Activated CD4-positive, alpha-beta T cell treated with anti-CD3 and anti-CD28 coated beads, Interleukin-2, amount 50 U/mL, for 16 hours (primary cell): ENCODE measurements at places on chromosomes 5 and 9.

DNA sequence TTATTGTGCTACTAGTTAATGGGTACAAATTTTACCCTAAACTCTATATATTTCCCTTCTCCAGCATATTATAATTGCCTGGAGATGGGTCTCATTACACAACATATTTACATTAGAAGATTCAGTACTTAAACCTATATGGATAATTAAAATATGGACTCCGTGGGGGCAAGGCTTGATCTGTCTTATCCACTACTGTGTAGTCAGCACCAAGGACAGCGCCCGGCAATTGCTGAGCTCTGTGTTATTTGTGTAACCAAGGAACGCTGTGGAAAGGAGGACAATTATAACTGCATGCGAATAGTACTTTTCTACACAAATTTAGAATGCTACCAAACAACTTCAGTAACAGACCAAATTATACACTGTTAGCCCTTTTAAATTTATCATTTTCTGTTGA is 77.7 kb downstream of the DNAH5 start:
- no peak for DNase-seq

GRCh38 chr9:114757984-114758383 is 47.9 kb downstream of the TNFSF15 start:
- no peak for DNase-seq

DNA sequence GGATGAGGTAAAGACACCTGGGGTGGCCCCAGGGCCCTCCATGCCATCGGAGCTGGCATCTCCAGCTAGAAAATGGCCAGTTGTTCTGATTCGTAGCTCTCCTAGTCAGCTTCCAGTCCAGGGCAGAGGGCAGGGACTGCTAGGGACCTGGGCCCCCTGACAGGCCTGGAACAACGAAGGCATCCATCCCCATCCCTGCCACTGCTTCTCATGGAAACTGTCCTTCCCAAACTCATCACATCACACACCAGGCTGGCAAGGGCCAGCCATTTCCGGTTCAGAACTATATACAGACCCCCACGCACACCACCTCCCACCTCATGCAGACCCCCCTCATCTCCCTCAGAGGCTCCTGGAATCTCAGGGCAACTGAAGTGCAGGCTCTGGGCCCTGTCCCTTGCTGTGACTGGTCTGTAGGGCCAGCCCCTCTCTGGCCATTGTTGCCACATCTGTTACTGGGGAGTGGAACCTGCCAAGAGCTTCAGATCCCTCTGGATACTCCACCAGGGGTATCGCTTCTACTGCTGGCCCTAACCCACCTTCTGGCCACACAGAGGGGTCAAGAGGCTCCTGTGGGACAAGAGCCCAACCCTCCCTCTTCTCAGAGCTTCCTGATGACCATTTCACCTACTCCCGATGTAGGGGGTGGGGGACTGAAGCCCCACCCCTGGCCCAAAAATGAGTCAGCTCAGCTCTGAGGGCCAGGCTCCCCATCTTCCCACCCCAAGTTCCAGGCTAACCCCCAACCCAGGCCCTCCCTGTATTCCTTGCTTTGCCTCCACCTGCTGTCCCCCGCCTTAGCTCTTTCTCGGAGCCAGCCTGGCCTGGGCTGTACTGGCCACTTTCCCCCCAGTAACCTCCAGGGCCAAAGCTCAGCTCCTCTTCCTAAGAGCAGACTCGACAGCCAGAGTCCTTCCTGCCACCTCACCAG is 1.2 kb upstream of the MZB1 start:
- no peak for DNase-seq

GRCh38 chr5:43947935-43948334 is 345.0 kb downstream of the NNT start:
- no peak for DNase-seq

DNA sequence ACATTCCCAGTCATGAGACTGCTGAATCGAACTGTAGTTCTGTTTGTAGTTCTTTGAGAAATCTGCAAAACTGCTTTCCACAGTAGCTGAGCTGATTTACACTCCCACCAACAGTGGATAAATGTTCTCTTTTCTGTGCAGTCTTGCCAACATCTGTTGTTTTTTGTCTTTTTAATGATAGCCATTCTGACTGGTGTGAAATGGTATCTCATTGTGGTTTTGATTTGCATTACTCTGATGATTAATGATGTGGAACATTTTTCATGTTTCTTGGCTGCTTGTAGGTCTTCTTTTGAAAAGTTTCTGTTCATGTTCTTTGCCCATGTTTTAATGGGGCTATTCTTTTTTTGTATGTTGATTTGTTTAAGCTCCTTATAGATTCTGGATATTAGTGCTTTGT is 187.3 kb upstream of the TLE4 start:
- no peak for DNase-seq

DNA sequence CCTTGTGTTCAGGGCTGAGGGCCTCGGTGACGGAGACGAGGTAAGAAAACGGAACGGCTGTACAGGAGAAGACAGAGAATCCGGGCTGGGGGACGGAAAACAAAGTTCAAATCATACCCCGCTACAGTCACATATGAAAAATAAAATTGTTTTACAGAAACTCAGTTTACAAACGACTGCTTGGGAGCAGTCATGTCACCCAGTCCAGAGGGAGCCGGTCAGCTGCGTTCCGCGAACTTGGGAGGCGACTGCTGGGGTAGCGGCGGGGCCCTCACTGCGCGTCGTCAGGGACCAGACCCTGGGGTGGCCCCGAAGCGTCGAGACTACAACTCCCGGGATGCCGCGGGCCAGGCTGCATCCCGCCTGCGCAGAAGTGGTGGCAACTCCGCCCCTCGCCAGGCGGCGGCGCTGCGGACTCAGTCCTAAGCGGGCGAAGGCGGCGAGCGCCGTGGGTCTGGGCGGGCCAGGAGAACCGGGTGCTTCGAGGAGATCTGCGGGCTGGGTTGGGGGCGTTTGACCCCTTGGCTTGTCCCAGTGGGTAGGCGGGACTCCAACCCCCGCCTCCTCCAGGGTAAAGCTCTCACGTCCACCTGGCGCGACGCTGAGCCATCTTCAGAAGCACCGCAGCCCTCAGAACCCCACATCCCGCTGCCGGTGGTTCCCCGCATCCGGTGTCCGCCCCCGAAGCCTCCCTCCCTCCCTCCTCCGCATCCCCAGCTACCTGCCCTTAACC is 4.0 kb downstream of the SIT1 start:
- DNase-seq: peak; percentile 93

DNA sequence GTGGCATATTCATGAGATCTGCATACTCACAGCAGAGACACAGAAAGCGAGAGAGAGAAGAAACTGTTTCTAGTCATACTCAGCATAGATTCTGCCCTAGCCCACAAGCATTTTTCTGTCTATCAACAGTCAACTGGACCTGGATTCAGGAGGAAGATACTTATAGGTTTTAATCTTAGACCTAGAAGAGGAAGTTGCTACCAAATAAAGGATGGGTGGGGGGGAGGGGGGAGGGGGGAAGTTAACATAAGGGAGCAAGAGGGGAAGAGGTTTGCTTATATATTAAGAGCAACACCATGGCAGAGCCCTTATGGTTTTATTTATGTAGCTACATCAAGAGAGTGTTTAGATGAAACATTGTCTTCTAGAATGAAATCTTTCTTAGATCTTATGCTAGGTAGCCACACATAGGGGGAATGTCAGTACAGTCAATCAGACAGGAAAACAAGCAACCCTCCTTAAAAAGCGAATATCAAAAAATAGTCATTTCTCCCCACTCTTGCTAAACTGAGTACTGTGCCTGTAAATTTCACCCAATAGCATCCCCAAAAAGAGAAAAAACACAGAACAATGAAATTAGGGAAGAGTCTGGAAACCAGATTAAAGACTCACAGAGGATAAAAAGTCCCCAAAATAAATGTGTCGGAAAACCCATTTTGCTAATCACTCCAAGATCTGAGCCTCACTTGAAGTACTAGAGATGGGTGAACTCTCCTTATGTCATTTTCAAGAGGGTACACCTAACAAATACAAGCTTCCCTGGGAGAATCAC is 192.7 kb upstream of the NR4A3 start:
- DNase-seq: no peak

- no peak for DNase-seq
Measured at GRCh38 chr5:85938201-85938600, 679.5 kb upstream of the COX7C start.

- DNase-seq: no peak
Measured at GRCh38 chr5:142561029-142561428, 124.9 kb downstream of the FGF1 start.
